ENCODE measurements at places on chromosomes 16 and 17.

- no peak for DNase-seq
Observed at GRCh38 chr16:79996321-79996720, 395.8 kb upstream of the MAF start.

DNA sequence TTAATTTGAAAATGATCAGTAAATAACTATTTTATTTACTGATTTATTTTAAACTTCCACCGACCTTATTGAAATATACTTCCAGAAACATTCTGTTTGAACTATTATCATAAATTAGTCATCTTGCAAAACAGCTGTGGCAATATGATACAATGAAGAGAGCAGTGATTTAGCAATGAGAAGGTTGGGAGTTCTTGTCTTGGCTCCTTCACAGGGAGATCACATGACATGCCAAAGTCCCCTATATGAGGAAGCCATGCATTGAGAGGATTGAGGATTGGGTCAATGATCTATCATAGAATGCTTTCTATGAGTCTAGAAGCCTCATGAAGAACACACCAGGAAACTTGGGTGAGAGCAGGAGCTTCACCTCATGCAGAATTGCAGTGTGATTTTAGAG, 222.7 kb downstream of the LGALS9B start:
- no peak for DNase-seq

GRCh38 chr17:29115961-29116803, 64.0 kb downstream of the MYO18A start:
- DNase-seq: peak; percentile 90

DNA sequence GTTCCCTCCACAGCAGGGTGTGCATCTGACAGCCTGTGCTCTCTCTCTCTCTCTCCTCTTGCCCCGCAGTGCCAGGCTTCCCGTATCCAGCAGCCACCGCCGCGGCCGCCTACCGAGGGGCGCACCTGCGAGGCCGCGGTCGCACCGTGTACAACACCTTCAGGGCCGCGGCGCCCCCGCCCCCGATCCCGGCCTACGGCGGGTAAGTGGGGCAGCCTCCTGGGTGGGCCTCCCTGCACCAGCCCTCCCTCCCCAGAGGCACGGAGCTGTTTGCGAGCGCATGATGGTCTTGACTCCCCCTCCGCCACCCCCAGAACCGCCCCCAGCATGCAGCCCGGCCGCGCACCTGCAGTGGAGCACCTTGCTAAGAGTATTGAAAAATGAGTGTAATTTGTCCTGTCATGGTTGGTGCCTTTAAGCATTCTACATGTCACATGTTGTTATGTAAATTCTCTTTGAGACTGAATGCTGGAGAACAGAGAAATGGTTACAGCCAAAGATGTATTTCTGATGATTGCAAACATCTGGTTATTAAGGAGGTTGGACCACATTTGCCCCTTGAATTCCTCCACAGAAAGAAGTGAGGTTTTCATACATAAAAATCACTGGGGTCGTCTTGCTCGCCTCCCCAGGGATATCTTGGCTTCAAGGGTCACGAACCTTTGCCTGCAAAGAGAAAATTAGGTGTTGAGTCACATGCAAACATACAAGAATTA, 321.3 kb downstream of the RBFOX1 start:
- DNase-seq: no peak

DNA sequence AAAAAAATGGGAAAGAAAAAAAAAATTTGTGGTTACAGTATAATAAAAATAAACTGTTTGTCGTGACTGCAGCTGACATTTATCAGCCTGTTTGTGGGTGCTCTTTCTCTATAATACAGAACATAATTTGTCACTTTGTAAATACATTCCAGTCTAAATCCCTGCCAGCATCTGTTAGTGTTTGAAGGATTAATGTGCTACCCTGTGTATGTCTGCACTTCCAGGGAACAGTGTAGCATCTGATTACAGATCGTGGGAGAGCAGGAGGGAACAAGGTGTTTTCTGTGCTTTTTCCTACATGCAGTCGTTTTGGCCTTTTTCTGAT, 265.1 kb downstream of the WWOX start:
- peak; percentile 34 for DNase-seq

DNA sequence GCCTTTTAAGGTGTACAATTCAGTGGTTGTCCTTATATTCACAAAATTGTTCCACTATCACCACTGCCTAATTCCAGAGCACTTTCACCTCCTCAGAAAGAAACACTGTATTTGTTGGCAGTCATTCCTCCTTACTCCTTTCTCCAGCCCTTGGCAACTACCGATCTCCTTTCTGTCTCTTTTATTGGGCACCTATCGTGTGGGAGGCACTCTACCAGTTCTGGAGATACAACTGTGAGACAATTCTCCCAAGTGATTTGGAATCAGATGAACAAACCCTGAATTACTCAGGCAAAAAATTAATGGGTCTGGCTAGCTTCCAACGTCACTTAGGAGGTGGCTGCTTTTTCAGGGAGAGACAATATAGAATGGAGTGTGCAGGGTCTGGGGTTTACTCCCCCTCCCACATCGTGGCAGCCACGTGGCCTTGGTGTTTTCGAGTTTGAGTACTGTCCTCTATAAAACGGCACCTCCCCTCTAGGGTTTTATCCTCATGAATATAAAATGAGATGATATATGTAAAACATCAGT, 63.9 kb downstream of the SHISA9 start:
- peak; percentile 95 for DNase-seq

DNA sequence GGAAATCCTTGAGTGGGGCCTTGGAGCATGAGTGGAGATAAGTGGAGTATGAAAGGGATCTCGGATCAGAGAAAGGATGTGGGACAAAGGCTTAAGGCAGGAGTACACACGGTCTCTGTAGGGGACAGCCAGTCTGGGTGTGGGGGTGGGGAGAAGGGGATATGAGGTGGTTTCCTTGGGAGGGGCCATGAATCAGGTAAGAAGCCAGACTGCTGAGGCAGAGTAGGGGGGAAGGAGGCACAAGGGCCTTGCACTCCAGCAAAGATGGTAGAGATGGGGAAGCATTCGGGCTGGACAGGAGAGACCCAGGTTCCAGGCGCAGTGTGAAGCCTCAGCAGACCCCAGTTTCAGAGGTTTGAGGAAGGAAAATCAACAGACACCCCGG, 1.6 kb downstream of the HSD11B2 start:
- no peak for DNase-seq

DNA sequence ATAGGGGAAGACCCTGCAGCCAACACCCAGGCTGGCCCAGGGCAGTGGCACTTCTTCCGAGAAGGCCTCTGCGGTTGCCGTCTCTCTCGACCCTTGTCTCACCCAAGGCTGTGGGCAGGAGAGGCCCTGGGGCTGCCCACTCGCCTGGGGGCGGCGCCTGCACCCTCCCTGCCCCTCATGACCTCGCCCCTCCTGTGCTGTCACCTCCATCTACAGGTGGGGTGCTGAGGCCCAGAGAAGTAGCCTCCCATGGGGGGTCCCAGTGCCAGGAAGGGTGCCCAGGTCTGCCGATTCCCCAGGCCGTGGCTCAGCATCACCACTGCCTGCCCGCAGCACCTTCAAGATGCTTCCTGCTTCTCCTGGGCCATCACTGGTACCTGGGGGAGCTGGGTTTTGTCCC, 992 bp downstream of the NLRC3 start:
- no peak for DNase-seq

DNA sequence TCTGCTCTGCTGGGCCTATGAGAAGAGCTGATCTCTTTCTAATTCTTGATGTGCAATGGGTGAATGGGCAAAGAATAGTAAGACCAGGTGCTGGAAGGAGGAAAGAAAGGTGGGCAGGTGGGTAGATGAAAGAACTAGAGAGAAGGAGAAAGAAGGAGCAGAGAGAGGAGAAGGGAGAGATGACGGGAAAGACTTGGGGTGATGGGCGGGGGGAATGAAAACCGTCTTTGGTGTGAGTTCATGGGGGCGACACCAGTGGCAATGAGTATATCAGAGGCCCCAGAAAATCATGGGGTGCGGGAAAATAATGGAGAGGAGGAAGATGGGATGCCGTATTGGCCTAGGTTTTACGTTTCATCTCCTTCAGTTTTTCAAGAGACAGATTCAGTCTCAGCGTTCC, 128.8 kb upstream of the PLCG2 start:
- no peak for DNase-seq

DNA sequence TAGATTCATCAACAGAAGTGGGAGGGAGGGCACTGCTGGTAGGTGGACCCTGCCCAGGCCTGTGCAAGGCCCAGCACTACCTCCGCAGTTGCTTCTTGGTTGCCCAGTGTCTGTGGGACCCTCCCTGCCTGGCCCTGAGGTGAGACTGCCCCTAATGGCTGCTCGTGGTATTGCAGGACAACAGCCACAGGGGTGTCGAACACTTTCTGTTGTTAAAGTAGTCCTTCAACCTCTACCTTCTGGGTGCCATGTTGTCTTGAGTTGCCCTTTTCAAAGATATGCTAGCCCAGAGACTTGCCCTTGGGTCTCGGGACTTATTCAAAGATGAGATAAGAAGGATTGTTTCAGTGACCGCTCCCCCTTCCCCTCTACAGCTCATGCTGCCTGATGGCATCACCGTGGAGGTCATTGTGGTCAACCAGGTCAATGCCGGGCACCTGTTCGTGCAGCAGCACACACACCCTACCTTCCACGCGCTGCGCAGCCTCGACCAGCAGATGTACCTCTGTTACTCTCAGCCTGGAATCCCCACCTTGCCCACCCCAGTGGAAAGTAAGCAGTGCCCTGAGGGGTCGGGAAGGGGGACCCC, 29.1 kb downstream of the AKAP1 start:
- DNase-seq: no peak

DNA sequence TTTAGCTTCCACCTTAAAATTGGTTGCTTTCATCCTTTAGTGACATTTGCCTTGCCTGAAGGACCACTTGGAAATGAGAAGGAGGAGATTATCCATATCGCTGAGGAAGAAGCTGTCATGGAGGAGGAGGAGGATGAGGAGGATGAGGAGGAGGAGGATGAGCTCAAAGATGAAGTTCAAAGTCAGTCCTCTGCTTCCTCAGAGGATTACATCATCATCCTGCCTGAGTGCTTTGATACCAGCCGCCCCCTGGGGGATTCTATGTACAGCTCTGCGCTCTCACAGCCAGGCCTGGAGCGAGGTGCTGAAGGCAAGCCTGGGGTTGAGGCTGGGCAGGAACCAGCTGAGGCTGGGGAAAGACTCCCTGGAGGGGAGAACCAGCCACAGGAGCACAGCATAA, 11.5 kb upstream of the TMEM106A start:
- peak; percentile 32 for DNase-seq

DNA sequence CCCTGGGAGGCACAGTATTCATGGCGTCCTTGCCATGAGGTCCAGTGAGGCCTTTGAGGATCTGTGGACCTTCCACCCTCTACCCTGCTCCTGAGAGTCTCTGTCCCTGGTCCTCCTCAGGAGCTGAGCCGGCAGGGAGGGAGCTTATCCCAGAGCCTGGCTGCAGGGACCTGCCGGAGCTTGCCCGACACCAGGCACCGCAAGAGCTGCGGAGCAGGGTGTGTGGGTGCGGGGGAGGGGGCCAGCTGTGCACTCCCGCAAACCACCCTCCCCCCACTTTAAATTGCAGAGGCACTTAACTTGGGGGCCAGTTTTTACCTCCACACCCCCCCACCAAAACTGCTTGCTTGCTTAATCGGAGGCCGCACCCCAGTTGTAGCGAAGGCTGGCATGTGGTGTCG, 609 bp upstream of the ZNF750 start:
- peak; percentile 55 for DNase-seq

GRCh38 chr16:72960101-72960500, 87.8 kb downstream of the ZFHX3 start:
- DNase-seq: no peak

GRCh38 chr17:59830007-59830630, 62.6 kb downstream of the TUBD1 start:
- no peak for DNase-seq

GRCh38 chr17:73911726-73912372, 267.6 kb upstream of the SDK2 start:
- DNase-seq: no peak

DNA sequence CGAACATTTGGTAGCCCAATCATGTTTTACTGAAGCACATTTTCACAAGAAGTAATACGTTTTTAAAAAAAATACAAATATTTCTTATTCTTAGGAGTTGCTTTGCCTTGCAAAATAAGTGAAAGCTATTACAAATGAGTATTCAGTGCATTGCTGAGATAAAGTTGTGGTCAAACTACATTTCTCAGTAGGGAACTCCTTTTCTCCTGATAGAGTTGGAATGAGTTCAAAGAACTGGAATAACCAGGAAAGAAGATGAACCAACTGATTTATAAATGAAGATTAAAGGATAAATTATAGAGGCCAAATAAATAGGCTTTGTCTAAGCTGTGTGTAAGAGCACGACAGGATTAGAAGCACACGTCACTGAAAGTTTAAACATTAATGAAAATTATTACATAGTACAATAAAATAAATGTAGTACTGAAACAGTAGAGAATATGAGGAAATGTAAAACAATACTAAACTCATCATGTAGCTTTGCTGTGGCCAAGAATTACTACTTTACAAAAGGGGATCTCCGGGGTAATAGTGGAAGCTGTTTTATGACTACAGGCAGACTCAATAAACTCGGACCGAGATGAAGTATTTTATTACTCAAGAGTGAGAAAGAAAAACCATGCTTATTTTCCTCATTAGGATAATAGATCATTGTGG, 73.6 kb downstream of the KCNJ2 start:
- DNase-seq: no peak

- no peak for DNase-seq
Observed at GRCh38 chr17:46770439-46770817, 48.1 kb downstream of the WNT3 start.

GRCh38 chr17:48432820-48433775, 3.1 kb upstream of the SKAP1 start:
- DNase-seq: no peak

DNA sequence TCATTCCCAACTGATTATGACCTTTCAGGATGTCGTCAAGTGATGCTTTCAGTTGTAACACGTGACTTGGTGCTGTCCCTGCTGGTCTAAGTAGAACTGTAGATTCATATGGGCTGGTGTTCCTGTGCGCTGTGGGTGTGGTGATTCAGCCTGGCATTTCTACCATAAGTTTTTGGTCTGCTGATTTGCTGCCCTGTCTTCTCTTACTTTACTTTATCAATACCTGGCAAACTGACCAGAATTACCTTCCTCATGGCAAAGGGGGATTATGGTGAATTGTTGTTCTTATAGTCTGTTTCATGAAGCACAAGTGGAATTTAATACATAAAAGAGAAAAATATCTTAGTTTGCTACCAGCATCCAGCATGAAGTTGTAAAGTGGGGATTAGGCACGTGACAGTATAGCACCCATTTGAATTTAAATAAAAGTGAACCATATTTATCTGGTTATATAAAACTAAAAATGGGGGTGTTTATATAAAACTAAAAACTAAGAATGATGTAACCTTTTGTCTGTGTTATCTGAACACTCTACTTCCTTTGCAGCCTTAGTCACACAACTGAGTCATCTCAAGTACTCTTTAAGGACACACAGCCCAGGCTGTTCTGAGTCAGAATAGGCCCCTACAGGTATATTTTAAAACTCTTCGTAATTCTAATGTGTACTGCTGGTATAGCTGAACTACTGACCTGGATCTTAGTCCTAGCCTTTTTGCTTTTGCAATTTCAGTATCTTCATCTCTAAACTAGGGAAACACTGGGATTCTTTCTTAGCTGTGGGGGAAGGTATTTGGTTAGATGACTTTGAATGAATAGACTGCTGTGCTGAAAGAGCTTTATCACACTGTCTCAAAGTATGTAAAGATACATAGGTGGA, 28.3 kb downstream of the TTC19 start:
- DNase-seq: no peak
